ENCODE measurements at places on chromosomes 1 and 21.

- no peak for DNase-seq
These were observed 42.4 kb upstream of the HP1BP3 start for GRCh38 chr1:20829531-20829930.

DNA sequence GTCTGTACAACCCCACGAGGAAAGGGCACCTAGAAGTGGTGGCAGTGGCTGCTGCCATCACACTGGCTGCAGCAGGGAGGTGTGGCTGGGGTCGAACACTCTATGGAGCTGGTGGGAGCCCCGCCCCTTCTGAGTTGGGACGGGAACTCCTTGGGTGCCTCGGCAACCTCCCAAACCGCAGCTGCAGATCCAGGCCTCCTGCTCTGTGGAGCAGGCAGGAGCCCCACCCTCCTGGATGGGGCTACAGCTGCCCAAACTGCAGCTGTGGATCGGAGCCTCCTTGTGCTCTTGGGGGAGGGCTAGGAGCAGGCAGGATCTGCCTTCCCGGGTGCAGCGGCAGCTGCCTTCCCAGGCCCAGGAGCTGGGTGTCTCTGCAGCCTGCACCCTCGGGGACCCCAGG lies 38.9 kb upstream of the TARDBP start:
- no peak for DNase-seq

GRCh38 chr1:35300376-35300775 lies 31.9 kb downstream of the ZMYM4 start:
- no peak for DNase-seq

- DNase-seq, result no peak
These were observed 15.3 kb downstream of the AKR7A3 start for GRCh38 chr1:19273106-19273843.

DNA sequence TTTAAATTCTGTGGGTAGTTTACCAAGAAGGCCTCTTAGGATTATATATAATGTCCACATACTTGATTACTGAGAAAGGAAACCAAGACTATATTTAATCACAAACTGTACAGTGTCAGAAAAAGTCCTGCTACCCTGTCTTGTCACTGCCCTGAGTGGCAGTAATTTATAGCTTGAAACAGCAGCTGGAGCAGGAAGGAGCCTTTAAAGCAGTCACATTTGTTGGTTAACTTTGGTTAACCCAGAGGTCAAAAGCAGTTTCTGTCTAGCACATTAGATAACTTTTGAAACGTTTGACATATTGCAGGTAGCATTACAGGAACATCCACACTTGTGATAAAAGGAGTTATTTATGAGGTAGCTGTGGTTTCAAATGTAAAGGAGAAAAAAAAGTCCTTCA lies 161.7 kb downstream of the ROR1 start:
- no peak for DNase-seq

All from GOT3 (cell line).